Stimulated activated CD4-positive, alpha-beta T cell treated with anti-CD3 and anti-CD28 coated beads, Interleukin-1b, Interleukin-23, amount 100 ng/mL, for 1 hour (primary cell): ENCODE measurements at places on chromosomes 7 and 10.

DNA sequence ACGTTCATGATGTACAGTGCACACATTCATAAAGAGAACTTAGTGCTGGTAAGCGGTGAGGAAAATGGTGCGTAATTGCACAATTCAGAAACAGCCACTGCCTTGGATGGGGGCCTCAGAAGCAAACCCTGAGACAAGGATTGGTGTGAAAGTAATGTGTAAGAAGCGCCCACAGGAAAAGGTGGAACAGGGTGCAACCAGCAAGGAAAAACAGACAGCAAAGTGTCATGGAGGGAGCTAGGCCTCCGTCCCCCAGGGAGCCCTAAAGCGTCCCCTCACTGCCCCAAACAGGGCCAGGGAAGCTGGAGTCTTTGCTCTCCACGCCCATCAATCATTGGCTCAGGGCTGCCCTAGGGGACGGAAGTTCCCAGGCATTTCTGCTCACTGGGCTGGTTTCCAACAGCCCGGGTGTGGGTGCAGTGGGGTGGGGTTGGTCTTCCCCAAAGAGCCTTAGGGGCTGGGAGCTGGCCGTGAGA, 9.6 kb upstream of the C10orf105 start:
- no peak for DNase-seq

GRCh38 chr7:23894892-23895569, 185.0 kb downstream of the STK31 start:
- no peak for DNase-seq

- no peak for DNase-seq
Measured at GRCh38 chr7:94781236-94781635, 125.3 kb upstream of the SGCE start.

GRCh38 chr10:49741108-49741995, 20.8 kb downstream of the OGDHL start:
- no peak for DNase-seq

GRCh38 chr7:38398725-38399321, 125.4 kb upstream of the TARP start:
- DNase-seq = peak; percentile 17

DNA sequence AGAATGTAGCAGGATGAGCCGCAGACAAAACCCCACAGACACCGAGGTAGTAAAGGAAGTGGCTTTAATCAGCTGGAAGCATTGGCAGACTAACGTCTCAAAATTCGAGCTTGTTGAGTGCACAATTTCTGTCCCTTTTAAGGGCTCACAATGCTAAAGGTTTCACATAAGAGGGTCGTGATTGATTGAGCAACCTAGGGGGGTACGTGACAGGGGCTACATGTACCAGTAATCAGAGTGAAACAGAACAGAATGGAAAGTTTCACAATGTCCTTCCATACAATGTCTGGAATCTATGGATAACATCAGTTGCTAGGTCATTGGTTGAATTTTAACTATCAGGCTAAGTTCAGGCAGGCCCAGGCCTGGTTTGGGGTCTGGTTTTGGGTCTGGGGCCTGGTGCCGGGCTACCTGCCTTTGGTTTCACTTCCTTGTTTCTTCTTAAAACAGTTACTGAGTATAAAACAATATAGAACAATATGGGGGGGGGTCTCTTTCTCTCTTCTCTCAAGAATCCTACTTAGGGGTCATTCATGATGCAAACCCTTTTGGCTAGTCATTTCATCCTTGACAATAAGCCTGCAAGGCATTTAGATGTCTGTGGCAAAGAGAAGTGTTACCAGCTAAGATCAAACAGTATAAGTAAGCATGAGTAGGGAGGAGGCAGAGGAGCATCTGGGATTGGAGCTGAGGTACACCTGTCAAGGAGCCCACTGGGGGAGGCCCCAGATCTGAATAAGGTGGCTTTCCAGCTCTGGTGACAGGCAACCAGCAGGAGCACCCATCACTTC, 364.1 kb downstream of the TNS3 start:
- DNase-seq = no peak

- no peak for DNase-seq
Measured at GRCh38 chr10:7915923-7916536, 97.7 kb downstream of the TAF3 start.

GRCh38 chr7:23532490-23533237, 883 bp upstream of the TRA2A start:
- no peak for DNase-seq

DNA sequence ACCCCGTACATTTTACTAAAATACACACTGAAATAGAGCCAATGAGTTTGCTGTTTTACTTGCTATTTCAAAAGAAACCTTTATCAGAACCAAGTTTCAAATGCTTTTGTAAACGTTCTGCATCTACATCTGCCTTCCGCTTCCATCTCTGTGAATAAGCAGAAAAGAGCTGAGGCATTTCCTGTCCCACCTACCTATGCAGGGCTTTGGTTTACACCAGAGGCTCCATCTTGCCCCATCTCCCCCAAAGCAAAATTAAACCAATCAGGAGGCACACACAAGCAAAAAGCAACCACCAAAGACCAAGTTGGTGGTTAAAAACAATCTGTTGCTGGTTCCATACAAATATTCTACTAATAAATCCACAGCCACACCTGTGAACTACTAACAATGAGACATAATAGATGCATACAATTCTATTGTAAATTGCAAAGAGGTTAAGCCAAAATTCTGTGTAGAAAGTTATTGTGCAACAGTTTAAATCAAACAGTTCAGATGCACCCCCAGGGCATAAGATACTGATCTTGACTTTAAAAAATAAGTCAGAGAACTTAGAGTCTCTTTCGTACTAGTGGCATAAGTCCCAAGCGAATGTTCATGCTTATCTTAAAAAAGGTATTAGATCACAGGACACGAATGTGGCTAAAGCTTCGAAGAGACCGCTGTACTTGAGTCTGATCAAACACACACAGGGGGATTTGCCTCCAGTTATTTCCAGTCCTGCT, 83.9 kb downstream of the FGFR2 start:
- DNase-seq = no peak

DNA sequence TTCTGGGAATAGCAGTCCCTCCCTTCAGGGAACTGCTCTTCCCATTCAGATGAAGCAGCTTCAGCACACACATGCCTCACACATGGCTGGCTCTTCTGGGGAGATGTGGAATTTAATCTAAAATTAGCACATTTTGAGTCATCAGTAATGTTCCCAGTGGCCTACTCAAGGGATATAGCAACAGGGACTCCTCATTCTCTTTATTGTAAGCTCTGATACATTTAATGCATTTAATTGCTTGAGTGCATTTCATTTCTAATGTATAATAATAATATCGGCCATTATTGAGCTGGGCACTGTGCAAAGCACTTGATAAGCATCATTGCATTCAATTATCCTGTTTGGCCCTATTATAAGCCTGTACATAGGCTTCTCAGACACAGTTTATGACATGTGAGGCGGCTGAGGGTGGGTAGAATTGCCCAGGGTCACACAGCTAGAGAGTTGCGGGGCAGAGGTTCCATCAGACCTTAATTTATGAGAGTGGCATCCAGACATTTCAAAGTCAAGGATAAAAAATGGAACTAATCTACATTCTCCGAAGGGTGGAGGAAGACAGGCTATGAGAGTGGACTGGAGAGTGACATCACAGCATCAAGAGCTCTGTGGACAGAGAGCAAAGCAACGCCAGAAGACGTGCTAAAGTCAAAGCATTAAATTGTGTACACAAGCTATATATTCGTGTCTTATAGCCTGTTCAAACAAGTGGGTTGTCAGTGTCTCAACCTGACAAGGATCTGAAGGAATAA, 76.8 kb downstream of the LANCL2 start:
- DNase-seq = no peak

- DNase-seq = no peak
Measured at GRCh38 chr10:72567889-72568640, 57.8 kb downstream of the MICU1 start.

- DNase-seq = no peak
Measured at GRCh38 chr10:556971-557637, 132.4 kb downstream of the DIP2C start.

DNA sequence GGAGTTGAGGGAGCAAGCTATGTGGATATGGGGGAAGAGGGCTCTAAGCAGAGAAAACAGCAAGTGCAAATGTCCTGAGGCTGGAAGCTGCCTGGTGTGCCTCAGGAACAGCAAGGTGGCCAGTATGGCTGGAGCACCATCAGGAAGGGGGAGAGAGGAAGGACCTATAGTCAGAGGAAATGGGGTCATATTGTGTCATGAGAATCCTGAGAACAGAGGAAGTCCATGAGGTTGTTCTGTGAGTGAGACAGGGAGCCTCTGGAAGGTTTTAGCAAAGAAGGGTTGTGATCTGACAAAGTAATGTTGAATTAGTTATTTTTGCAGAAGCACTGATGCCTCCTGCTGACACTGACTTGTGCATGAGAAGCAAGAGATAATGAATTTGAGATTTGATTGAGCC, 204.3 kb downstream of the PTEN start:
- DNase-seq = no peak

GRCh38 chr7:92708111-92709042, 118.2 kb upstream of the FAM133B start:
- no peak for DNase-seq

GRCh38 chr7:3217166-3217565, 83.9 kb upstream of the SDK1 start:
- no peak for DNase-seq

DNA sequence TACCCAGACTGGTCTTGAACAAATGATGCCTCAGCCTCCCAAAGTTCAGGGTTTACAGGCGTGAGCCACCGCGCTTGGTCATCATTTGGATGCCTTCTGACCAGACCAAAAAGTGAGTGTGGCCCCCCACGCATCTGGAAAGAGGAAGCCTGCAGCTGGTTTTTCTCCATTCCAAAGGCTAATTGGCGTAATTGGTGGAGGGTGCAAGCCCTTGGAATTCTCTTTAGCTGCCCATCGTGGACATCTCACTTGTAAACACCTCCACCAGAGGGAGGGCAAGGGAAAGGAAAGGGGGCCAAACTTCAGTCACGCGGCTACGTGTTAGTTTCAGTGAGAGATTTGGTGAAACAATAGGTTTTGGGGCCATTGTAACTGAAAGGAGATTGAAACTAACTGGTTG, 4.1 kb upstream of the ARHGAP21 start:
- no peak for DNase-seq

GRCh38 chr7:157432957-157433576, 96.3 kb downstream of the DNAJB6 start:
- peak; percentile 29 for DNase-seq

DNA sequence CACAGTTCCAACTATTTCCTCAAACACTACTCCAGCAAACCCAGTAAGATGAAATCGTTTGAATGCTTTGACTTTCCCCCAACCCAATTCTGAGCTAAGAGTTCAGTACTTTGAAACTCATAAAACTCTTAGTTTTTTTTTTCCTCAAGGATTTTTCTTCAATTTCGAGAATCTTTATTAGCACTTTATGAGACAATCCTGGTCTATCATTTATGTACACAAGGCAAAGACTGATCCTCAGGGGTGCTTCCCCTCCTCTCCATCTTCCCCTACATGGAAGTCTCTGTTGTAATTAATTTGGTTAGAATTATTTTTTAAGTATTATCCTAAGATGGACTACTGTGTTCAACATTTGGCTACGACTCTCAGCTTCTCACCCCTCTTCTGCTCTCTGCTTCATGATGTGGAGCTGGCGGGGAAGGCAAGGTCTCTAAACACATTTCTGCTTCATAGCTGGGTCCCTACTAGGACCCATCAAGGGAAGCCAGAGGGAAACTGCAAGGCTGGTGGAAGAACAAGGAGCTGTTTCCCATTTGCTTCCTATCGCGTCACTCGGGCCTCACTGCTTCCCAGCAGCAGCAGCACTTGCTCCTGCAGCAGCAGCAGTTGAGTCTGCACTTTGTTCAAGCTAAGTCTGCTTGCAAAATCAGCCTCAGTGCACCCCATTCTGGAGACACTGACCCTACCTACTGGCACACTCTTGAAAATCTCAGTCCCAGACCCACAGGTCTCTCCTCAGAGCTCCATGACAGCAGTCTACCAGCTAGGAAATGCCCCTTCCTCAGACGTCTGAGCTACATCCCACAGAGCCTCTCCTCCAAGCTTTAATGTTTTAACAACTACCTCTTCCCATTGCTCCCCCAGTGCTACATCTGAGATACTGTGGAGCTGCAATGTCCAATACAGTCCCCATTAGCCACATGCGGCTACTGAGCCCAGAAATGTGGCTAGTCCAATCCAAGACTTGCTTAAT, 90.0 kb downstream of the CHCHD3 start:
- DNase-seq = no peak

DNA sequence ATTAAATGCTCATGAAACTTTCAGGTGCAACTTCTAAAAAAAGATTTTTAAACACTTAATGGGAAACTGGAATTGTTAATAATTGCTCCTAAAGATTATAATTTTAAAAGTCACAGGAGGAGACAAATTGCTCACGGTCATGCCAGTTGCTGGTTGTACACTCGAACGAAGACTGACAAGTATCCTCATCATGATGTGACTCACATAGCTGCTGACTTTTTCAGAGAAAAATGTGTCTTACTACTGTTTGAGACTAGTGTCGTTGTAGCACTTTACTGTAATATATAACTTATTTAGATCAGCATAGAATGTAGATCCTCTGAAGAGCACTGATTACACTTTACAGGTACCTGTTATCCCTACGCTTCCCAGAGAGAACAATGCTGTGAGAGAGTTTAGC, 79.3 kb downstream of the ITGB8 start:
- DNase-seq = no peak

DNA sequence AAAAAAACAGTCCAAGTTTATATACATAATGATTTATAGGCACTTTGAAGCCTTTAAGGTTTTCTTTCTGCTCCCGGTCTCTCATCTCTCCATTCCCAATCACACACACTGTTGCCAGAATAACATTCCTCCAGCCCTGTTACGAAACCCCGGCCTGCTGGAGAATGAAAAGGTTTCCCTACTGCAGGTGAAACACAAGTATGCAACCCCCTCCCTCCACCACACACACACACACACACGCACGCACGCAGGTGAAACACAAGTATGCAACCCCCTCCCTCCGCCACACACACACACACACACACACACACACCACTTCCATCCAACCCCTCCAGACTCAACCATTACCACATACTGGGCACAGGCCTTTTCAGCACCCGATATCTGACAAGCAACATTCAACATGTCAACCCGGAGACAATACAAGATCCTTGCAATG, 87.5 kb downstream of the PARD3 start:
- no peak for DNase-seq

DNA sequence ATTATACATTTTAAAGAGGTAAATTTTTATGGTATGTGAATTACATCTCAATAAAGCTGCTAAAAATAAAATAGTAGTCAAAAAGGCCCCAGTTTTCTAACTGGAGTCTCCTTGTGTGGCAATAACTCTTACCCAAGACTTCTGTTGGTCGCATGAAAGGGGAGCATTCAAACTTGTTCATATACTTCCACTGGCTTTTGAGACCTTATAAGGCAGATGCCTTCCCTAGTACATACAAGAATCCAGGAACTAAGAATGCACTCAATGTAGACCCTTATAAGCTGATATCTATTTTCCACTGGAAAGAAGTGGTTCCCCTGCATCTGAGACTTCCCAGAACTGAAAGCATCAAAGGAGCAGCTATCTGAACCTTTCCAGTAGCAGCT, 13.0 kb downstream of the BCAP29 start:
- DNase-seq = no peak

GRCh38 chr7:64574540-64575099, 11.7 kb upstream of the ZNF680 start:
- no peak for DNase-seq
